Naive thymus-derived CD4-positive, alpha-beta T cell (primary cell): ENCODE measurements at places on chromosomes 5 and 9. TPM values are rescaled to one million over a fixed set of nuclear protein-coding genes. Genes with fewer than 3 reads are reported as not detected.

EQTN gene
- not detected for total RNA-seq

DNA sequence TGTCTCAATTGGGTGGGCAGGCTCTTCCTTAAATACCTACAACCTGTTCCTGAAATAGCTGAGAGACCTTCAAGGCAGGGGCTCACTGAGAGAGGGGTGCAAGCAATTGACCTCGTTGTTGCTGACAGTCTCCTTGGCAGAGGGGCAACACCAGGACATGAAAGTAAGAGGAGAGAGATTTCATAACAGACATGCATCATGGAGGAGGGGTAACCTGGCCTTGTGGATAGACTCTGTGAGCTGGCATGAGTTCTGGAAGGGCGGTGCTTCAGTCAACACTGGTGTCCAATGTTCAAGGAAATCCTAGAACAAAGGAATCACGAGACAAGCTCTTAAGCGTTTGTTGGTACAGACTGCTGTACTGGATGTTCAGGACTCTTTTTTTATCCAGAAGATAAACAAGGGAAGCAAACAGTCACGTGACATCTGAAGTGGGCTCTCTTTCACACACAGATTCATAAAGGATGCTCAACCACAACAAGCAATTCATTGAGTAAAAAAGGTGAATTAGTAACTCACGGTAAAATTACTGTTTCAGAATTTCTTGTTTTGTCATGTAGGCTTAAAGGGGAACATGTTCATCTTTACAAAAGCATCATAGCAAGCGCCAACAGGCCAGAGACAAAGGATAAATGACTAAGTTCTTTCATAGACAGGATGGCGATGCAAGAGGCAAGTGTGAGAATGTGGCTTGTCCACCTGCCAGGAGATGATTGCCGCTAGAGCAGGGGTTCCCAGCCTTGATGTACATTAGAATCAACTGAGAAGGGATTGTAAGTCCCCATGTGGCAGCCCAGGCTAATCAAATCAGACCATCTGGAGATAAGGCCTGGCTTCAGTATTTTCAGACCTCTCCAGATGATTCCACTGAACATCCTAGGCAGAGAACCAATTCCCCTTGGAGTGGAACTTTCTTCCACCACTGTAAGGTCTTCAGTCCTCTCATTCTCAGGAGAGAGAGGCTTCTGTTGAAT is 20.7 kb downstream of the ANKRA2 start:
- no peak for DNase-seq

SH3GLB2 gene
- 76.3 TPM for total RNA-seq

- DNase-seq, result peak; percentile 39
Measured at GRCh38 chr9:34256987-34257585, 72.0 kb downstream of the KIF24 start.

DNA sequence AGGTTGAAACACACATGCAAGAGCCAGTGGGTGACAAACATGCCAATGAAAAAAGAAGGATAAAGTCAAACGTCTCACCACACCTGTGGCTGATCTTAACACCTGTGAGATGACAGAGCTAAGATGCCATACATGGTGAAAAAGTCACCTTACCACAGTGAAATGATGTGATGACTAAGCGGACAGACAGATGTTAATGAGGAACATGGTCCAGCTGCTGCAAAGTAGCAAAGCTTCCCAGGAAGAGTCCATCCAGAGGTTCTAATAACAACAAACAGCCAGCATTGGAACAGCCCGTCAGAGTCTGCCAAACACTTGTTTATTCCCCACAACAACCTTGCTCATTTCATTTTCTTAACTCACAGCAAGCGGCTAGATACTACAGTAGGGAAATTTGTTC is 1.9 kb downstream of the KIAA1191 start:
- no peak for DNase-seq

DNA sequence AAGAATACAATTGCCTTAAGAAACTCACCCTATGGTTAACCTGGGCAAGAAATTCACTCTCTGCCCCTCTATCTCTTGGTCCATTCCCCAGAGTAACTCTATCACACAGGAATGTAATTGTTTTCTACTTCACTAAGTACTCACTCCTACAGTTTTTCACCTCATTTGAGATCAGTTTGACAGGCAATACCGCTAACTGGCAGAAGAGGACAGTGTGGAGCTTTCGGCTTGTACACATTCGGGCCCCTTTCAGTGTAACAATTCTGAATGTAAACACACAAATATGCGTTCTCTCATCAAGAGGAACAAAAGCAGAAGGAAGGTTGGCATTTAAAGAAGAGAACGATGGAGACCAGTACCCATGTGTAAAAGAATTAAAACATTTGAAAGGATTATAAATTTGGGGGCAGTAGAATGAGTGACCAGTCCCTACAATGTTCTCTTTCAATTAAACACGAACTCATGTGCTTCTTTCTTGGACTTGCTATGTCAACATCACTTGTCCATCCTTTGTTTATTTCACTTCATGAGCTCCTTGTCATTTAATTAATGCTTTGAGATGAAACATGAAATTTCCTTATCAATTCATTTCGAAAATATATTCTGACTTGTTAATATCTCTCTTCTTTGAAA is 188.5 kb upstream of the GRAMD2B start:
- no peak for DNase-seq
